Progenitor cell of endocrine pancreas (in vitro differentiated cells): ENCODE measurements at places on chromosomes 5 and 9.

DNA sequence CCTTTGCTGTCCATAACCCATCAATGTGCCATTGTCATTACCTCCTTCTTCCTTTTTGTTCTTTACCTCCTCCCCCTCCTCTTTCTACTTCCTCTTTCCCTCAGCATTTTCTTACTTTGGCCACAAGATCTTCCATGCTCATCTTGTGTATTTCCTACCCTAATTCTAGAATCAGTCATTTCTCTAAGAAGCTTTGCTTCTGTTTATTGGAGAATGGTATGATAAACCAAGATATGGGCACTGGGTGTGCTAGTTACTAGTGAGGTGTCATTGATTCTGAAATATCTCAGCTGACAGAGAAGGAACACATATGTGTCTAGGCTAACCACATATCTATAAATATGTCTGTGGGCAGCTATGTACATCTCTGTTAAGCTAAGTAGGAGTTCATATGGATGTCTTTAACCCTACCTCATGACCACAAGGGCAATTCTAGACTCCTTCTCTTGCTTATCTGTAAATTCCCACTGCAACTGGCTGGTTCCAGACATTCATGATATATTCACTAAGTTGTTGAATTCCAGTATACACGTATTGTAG is 2051.3 kb upstream of the CDH9 start:
- no peak for DNase-seq

GRCh38 chr9:81634915-81635516 is 54.3 kb downstream of the TLE1 start:
- no peak for DNase-seq

DNA sequence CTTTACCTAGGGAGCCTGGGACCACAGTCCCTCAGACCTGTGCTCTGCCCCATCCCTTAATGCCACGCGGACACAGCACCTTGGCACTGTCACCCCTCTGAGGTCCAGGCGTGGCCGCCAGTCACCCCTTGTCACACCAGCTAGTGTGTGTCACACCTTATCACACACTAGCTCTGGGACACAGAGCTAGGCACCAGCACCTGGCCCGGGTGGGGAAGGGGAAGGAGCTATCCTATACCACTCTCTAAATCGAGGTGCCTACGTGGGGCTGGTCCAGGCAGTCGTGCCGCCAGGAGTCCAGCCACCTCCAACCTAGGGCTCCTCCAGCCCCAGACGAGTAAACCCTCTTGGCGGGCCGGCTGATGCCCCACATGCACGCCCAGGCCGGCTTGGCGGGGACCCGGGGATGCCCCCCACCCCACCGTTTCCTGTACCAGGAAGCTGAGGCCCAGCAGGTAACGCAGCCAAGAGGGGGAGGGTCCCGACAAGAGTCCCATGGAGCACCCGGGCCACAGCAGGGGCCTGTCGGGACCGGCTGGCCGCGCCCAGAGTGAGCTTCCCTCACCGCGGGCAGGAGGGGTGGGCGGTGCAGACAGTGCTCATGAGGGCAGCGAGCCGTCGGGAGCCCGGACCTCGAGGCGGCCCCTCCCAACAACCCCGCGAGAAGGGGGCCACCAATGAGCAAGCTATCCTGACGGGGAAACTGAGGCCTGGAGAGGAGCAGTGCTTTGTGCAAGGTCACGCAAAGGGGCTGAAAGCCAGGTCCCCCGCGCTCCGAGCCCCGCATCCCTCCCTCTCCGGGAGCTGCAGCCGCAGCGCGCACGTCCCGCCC is 550 bp downstream of the CORO2A start:
- DNase-seq: peak; percentile 30

GRCh38 chr9:38724754-38725153 is 4.8 kb upstream of the FAM240B start:
- DNase-seq: no peak

DNA sequence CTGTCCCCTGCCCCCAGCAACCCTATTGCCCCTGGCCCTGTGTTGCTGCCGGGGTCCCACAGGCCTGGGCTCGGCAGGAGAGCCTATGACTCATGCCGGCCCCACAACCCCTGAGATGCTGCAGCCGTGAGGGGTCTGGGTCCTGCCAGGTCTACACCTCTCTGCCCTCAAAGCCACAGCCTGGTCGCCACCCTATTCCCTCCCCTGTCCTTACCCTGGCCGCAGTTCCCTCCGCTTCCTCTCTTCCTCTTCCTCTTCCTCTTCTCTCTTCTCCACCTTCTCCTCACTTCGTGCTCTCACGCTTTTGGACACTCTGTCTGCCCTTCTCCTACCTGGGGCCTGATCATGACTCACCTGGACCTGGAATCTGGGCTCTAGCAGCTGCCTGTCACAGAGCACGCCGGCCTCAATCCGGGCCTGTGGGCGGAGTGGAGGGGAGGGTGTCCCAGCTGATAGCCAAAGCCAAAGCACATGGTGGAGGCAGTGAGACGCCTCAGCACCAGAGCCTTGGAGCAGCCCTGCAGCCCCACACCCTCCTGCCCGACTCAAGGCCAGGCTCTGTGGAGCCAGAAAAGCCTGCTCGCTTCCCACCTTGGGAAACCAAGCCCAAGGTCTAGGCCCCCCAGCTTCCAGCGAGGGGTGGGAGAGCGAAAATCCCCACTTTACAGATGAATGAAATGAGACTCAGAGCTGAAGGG is 26.8 kb upstream of the CSF1R start:
- DNase-seq: peak; percentile 10

GRCh38 chr5:66246608-66247007 is 102.5 kb downstream of the SREK1 start:
- DNase-seq: no peak
